ENCODE measurements at places on chromosomes 1 and 21.

- peak; percentile 80 for DNase-seq
Measured at GRCh38 chr1:33460947-33461629, 11.4 kb upstream of the ZSCAN20 start.

GRCh38 chr21:42145569-42146272, 73.2 kb upstream of the ABCG1 start:
- DNase-seq: peak; percentile 79

GRCh38 chr21:41169258-41169576, 1.3 kb downstream of the BACE2 start:
- no peak for DNase-seq

DNA sequence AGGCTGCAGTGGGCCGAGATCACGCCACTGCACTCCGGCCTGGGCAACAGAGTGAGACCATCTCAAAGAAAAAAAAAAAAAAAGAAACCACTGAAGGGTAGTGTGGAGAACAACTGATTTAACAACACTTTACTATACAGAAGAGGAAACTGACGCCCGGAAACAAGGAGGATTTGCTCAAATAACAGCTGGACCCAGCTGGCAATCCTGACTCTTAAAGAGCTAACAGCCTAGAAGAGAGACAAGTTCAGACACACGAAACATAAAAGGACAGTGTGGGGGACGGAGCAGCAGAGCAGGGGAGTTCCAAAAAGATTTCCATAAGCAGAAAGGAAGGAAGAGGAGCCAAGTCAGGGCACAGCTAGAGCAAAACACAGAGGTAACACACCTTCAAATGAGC, 4.4 kb downstream of the ECHDC2 start:
- no peak for DNase-seq

GRCh38 chr1:177863796-177864195, 106.1 kb downstream of the SEC16B start:
- DNase-seq: no peak

GRCh38 chr1:20486457-20487235, 636 bp upstream of the CAMK2N1 start:
- DNase-seq: no peak

DNA sequence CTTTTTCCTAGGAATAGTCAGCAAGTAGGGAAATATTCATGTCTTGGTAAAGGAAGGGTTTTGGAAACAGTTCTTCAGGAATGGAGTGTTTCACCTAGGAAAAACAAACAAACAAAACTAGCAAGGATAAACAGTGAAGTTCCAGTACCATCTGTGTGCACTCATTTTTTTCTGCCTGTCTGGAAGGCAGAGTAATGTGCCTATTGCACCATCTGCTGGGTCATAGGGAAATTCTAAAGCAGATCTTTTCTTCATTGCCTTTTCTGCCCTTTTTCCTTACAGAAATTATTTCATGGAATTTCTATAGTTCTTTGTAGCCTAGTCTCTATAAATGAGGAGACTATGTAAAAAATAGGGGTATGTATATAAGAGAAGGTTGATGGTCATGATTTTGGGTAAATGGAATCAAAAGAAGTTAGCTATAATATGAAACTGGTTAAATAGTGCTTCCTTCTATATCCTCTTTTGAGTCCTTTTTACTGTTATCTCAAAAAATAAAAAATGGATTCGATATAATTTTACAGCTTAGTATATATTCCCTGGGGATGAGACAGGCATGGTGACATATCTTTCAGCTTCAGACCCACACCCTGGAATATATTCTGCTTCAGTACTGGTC, 3.4 kb upstream of the HRNR start:
- DNase-seq: no peak

GRCh38 chr1:207691841-207692240, 46.9 kb downstream of the CR1L start:
- no peak for DNase-seq

DNA sequence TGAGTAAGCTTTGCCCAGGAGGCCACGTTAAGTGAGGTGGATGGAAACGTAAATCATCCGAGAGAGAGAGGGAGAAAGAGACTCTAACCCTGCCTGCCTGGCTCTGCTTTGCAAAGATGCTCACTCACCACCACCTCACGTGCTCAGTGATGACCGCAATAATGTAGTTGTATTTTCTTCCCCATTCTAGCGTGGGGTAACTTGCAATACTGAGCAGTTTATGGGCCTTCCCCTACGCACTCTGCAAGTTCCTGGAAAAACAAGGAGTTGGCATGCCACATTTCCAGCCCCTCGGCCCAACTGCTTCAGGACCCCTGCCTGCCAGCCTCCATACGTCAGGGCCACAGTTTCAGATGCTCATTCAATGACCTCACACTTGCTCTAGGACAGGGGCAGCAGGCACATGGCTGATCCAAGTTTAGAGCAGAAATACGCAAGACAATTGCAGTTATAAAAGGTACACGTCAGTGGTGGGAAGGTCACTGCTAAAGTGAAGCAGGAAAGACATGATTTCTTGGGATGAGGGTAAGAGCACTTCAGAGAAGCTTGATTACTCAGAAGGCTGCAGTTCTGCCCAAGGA, 112.5 kb upstream of the RAB4A start:
- no peak for DNase-seq

Measured in OCI-LY7 (cell line).